ENCODE measurements at places on chromosomes 12 and 14. TPM values are rescaled to one million over a fixed set of nuclear protein-coding genes. Genes with fewer than 3 reads are reported as not detected.

LIN7A gene
- 10.4 TPM for total RNA-seq

DNA sequence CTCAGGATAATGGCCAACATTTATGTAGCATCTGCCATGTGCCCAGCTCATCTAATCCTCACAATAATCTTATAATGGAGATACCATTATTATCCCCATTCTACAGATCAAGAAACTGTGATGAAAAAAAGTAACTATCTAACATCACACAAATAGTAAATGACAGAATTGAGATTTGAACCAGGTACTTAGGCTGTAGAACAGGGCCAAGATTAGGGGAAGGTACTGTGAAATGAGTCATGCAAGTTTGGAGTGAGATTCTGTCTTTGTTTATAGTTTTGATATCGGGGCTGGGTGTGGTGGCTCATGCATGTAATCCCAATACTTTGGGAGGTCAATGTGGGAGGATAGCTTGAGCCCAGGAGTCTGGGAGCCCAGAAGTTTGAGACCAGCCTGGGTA lies 1.3 kb upstream of the GNPTAB start:
- peak; percentile 53 for DNase-seq

DNA sequence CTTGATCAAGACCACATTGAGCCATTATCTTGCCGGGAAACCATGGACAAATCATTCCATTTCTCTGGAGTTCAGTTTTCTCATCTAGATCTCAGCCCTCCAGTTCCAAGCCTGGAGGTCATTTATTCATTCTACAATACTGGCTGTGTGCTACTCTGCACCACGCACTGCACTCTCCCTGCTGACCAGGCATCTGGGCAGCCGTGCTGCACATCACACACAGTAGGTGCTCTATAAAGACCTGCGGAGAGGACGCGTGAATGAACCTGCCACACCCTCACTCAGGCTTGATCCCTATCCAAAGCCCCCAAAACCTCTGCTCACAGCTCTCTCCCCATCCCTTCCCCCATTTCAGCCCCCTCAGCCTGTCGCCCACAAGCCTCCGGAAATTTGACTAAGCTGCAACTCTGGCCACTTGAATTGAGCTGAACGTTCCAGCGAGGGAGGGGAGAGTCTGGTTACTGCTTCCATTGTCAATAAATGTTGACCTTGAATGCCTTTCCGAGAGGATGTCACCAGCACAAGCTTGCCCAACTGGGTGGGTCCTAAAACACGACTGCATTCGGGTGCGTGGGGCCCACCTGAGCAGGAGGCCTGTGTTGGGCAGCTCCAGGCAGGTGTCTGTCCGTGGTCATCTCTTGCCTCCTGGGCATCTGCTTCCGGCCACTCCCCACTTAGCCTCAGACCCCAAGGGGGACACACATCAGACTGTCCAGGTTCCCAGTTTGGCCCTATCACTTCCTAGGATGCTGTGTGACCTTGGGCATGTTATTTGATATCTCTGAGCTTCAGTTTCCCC lies 17.8 kb downstream of the FAIM2 start:
- no peak for DNase-seq

DNA sequence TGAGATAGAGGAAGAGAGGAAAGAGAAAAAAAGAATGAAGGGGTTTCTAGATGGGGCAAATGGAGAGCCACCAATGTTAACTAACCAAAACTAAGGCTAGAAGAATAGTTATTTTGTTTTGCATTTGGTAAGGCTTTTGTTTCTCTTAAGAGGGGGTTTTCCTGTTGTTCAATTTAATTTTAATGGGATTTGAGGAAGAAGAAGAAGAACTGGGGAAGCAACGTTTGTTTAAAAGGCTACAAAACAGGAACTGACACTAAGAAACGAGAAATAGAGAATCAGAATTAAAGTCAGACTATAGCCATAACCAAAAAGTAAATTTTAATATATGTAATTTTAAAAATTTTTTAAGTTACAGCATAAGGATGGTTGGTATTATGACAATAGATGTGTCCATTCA lies 13.7 kb downstream of the TXNDC16 start:
- DNase-seq, result no peak

DNA sequence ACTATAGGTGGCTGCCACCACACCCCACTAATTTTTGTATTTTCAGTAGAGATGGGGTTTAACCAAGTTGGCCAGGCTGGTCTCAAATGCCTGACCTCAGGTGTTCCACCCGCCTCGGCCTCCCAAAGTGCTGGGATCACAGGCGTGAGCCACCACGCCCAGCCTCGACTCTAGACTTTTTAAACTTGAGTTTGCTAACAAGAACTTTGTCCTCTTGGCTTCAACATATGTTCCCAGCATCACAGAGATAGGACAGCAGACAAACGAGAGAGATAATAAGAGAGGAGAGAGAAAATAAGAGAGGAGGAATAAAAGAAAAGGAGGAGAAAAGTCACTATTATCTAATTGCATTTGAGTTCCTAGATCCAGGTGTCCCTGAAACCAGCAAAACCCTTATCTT lies 119.1 kb downstream of the CEP83 start:
- no peak for DNase-seq

DNA sequence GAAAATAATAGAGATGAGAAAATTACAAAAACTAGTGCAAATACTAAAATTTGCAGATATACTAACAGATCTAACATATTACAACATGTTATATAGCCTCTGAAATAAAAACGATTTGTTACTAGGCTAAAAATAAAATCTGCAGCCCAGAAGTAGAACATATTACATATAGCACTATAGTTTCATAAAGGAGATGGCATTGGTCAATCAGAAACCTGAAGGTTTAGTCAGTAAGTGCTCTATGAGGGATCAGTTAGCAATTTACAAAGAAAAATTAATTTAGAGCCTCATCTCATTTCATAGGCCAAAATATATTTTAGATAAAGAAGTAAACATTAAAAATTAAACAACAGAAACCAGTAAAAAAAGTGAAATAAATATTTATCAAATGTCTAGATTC lies 41.0 kb downstream of the IFNG-AS1 start:
- no peak for DNase-seq
